ENCODE measurements at places on chromosomes 5 and 9.

DNA sequence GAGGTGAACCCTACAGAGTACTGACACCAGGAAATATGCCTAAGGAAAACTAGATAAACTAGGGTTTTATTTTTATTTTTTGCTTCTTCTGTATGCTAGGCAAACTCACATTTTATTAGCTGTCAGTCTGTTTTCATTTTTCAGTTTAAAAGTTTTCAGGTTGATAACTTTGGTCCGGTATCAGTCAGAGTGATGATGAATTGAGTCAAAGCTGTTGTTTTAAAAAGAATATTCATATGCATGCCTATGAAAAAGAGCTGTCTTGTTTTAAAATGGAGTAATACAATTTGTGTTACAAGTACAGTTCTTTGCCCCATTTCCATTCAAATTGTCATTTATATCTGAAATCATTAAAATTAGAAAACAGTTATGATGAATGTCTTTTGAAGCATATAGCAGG lies 22.6 kb downstream of the MAP3K1 start:
- DNase-seq, result no peak

DNA sequence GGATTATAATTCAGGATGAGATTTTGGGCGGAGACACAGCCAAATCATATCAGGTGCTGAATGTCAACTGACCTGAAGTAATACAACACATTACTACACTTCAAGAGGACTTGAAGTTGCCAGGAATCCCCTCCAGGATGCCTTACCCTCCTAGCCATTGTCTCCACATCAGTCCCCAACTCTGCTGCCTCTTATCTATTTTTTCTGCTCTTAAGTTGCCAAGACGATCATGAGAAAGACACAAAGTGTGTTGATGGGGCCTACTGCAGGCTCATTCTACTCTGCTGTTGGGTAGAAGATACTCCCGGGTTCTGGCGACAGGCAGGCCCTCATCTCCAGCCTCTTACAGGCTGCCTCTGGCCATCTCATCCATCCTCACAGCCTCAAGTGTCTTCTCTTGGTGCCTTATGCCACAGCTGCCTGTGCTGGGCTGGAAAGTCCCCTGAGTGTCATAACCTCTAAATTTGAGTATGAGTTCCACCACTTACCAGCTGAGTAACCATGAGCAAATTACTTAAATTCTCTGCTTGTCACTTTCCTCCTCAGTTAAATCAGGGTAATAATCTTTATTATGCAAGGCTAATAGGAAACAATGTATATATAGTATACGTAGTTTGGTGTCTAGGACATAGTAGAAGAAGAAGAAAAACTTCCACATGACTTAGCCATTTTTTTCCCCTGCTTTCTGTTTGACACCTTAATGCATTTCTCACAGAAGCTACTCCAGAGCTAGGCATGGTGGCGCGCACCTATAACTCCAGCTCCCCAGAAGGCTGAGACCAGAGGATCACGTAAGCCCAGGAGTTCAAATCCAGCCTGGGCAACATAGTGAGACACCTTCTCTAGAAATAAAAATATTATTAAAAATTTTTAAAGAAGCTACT lies 73.0 kb upstream of the SNX2 start:
- peak; percentile 66 for DNase-seq

DNA sequence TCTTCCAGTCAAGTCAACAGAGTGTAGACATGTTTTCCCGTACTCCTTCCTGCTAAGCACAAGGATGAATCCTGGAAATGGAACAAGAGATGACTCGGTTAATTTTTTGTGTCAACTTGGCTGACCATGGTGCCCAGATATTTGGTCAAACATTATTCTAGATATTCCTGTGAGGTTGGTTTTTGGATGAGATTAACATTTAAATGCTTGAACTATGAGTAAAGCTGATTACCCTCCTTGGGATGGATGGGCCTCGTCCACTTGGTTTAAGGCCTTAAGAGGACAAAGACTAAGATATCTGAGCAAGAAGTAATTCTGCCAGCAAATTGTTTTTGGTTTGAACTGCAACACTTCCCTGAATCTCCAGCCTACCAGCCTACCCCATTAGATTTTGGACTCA lies 338.1 kb upstream of the MSX2 start:
- DNase-seq, result no peak

GRCh38 chr5:14696057-14696456 lies 31.5 kb downstream of the OTULIN start:
- no peak for DNase-seq

DNA sequence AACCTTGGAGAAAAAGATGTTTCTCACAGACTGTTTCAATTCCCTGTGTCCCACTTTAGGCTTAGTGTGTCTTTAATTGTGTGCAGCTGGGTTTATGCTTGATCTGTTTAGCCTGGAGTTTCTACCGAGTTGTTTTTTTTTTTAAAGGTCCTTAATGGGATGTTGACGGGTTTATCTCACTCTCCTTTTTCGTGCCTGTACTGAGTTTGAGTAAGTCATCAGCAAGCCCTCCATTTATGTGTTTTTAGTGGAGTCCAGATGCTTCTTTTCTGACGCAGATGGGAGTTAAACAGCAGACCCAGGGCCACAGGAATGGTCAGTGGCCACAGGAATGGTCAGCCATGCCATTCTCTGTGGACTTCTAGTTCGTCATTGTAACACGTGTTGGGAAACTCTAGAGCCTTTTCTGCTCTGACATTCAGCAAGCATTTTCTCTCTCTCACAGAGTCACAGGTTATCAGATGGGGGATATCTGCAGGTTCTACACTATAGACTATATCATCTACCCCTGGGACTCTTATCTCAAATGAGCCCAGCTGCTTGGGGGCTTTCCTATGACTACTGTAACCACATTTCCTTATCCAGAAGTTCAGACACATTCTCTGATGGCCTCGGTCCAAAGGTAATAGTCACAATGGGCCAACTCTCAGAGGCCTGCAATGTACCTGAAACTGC lies 190.5 kb downstream of the TTLL11 start:
- no peak for DNase-seq

GRCh38 chr9:102642651-102643050 lies 352.5 kb upstream of the CYLC2 start:
- no peak for DNase-seq

DNA sequence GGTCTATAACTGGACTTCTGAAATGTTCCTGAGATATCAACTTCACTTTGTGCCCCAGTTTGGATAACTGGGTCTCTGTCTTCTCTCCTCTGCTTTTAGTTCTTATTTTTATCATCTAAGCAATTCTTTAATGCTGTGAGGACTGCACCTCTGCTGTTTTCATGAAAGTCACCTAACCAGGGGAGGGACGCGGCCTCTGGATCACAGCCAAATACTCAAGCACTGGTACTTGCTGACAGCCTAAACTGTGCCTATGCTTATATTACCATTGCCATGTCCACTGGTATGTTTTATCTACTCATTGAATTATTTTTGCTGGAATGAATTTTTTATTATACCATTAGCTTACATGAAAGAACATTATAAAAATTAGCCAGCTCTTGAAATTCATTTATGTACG lies 674.0 kb downstream of the DMRTA1 start:
- DNase-seq, result no peak

DNA sequence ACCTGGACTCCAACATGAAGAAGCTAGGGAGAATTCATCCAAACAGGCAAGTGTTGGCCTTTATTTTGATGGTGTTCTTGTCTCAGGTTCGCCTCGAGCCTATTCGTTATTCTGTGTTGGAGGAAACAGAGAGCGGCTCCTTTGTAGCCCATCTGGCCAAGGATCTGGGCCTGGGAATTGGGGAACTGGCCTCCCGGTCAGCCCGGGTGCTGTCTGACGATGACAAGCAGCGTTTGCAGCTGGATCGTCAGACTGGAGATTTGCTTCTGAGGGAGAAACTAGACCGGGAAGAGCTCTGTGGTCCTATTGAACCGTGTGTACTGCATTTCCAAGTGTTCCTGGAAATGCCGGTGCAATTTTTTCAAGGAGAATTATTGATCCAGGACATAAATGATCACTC lies 367 bp downstream of the PCDHB4 start:
- no peak for DNase-seq

- no peak for DNase-seq
These were observed 636.3 kb downstream of the GABRG2 start for GRCh38 chr5:162703914-162704313.

GRCh38 chr9:110213413-110214044 lies 5.6 kb upstream of the C9orf152 start:
- DNase-seq, result no peak

DNA sequence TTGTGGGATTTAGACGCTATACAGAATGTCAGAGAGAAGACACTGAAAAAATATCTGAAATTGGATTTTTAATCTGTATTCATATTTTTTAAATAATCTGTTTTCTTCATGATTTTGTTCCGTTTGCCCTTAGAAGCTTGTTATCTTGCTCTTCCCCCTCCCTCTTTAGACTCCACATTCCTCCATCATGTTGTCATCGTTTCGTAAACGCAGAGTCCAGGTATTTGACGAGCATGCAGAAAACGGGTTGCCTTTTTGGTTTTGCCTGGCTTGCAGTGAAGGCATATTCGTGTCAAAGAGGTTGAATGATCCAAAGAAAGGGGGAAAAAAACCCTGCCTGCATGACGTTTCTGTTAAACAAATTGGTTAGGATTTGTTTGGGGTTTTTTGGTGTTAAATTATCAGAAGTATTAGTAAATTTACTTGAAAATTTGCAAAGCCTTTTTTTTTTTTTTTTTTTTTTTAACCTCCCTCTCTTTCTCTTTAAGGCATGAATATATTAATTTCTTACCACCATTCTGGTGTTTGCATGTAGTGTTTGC lies 2.9 kb downstream of the SPTAN1 start:
- no peak for DNase-seq

DNA sequence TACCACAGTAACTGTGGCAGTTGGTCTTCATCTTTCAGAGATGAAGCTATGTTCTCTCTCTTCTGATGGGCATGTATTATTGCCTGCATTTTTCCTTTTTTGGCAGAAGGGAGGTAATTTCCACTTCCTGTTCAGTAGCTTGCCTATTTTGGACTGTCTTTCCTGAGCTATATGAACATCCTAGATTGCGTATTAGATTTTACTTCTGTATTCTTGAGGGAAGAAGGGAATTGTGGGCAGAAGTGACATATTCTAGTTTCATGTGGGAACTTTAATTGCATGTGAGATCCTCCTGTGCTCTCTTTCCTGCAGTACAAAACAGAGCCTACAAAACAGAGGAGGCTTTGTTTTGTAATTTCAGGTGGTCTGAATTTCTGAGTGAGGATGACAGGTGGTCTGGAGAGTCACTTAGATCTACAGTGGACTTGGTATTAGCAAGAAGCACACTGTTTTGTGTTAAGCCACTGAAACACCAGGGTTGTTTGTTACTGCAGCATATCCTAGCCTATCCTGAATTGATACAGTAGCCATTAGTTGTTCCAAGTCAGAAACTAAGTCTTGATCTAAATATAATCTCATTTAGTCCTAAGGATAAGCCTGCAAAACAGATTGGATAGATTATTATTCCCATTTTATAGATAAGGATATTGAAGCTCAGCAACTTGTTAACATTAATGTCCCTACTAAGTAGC lies 68.1 kb downstream of the AOPEP start:
- no peak for DNase-seq

GRCh38 chr5:32346869-32347268 lies 34.1 kb upstream of the MTMR12 start:
- no peak for DNase-seq

GRCh38 chr5:138639326-138639725 lies 64.1 kb upstream of the HSPA9 start:
- no peak for DNase-seq

- DNase-seq, result no peak
These were observed 383.9 kb downstream of the MAT2B start for GRCh38 chr5:163889369-163889768.

DNA sequence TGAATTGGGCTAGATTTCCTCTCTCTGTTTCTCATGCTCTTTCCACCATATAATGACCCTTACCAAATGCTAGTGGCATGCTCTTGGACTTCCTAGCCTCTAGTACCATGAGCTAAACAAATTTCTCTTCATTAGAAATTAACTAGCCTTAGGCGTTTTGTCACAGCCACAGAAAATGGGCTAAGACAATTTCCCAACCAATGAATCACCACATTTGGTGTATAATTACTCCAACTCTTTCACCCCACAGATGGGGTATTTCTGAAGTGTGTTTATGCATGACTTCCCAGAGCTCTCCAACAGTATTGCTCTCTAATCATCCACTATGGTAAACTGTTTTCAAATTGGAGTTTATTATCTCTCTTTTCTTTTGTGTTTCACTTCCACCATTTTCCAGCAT lies 1041.1 kb upstream of the COX7C start:
- DNase-seq, result no peak

DNA sequence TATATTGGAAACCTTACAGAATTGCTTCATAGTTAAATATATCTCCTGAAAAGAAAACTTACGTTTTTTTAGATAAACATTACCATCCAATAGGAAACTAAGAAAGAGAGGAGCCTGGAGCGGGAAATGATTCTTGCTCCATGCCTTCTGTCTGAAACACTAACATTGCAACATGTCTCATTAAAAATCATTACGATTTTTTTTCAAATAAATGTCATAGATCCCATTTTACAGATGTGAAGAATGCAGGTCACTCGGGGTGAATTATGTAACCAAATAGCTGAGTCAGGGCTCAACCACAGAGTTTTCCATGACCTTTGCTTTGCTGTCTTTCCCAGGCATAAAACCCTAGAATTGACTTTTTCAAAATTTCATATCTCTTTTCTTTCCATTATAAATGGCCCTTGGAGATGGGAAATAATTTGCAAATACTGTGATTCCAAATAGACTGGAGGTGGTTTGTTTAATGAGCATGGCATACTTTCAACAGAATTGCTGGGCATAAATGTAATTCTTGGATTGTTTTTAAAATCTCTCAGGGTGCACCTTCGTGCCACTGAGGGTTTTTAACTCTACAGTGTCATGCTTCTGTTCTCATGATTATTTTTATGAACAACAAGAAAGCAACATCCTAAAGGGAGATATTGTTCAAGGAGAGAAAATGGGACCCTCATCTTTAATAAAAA lies 302.8 kb downstream of the EBF1 start:
- no peak for DNase-seq

DNA sequence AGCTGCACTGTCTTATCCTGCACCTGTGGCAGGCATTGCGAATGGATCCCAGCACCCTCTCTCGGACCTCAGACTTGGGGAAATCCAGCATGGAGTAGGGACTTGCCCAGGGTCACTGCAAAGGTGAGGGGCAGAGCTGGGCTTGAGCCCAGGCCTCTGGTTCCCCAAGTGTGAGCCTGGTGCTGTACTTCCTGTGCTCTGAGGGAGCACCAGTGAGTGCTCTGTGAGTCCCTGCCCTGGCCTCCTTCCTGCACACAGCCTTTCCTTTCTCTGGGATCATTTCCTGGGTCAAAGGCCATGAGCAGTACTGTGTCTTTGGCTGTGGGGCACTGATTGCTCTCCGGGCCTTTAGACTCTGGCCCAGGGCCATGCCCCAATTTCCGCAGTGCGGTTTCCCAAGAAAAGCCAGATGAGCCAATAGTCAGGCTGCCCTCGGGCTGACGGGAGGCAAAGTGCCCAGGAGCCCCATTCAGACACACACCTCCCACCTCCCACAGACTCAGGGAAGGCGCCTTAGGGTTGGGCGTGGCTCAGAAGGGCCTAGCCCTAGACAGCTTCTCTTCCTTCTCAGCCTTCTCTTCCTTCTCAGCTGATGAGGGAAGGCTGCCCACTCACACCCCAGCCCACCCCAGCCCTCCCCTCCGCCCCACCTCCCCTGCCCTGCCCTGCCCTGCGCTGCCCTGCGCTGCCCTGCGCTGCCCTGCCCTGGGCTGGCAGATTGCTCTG lies 23.3 kb upstream of the TRIM14 start:
- no peak for DNase-seq
